ENCODE measurements at places on chromosomes 7 and 10.

DNA sequence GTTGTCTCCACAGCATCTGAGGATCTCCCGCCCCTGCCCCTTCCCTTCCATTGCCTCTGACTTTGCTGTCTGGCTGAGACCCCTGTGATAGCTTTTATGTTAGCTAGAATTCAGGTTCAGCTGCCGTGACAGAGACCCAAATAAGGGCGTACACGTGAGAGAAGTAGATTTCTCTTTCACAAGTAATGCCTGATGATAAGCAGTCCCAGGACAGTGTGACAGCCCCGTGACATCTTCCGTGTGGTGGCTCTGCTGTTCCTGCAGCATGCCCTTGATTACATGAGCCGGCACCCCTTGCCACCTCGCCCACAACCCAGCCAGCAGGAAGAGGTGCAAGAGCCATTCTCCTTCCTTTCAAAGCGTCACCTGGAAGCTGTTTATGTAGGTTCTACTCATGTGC, 130.9 kb upstream of the PODXL start:
- DNase-seq, result no peak

- DNase-seq, result no peak
Measured at GRCh38 chr10:32112055-32112454, 55.8 kb upstream of the KIF5B start.

GRCh38 chr10:70440296-70441160, 953 bp downstream of the NODAL start:
- peak; percentile 47 for DNase-seq

- DNase-seq, result no peak
Measured at GRCh38 chr10:125123476-125124114, 36.8 kb downstream of the CTBP2 start.

DNA sequence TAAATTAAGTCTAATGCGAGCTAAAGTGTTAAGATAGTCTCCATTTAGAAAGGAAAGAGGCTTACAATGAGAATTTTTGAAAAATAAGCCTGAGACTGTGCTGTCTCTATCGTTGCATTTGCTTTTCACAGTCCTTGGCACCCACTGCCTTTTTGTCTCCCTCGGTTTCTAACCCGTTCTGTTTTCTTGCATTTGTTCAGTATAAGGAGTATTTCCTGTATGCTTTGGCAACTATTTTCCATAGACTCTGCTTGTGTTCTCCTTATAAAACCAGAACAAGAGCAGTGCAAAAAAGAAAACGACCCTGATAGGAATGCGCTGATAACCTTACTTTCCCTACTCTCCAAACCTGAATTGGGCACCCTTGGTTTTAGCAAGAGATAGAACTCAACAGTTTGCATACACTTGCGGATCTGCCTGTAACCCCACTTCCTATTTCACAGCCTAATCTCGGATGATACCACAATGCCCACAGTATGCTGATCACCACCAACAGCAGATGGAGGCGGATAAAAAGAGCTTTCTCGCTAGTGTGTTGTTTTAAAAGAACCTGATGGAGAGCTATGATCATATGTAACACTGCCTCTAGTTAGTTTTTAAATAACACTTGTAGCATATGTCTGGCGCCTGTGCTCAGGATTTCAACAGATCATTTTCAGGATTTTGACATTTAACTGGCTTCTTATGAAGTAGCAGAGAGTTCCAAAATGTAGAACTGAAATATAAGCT, 1.6 kb upstream of the ARHGAP12 start:
- peak; percentile 25 for DNase-seq

DNA sequence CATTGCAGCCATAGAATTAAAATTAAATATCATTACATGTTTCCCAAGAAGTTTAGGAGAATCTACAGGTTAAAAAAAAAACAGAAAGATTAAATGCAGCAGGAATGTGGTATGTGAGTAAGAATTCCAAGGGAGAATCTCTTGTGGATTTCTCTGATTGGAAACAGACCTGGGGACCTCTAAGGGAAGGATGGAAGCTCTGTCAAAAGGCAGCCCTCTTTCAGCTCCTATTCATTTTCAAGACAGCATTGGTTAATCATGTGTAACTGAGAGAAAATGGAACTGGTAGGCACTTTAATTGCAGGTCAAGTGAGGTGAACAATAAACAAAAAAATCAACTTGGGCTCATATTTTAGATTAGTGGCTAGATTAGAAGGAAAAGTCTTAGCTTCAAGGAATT, 81.4 kb upstream of the MTPN start:
- no peak for DNase-seq

DNA sequence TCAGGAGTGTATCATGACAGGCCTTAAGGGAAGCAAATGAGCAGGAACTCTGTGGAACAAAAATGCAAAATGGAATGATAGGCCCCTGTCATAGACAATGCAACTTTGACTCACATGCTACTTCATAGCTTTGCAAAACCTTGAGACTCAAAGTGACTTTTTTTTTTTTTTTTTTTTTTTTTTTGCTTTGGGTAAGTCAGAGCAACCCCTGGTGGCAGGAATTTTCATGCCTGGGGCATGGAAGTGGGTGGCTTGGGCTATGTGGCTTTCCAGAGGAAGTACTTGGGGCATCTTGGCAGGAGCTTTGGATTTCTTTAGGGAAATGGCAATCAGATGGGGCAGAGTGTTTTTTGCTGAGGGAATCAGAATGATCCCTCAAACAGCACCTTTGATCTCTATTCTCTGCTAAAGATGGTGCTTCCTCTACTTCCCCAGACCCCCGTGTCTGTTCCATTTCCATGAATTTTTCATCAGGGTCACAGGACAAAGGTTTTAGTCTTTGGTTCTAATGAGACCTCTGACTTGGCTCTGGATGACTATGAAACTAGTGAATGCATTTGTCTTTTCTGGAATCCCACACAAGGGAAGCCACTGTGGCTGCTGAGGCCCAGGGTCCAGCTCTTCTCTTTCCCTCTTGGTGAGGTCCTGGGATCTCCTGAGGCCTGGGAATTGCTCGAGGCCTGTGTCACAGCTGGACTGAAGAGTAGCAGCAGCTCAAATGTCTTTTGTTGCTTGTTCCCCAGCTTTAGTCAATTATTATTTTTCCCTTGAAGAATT, 62.8 kb downstream of the TACC2 start:
- no peak for DNase-seq

- DNase-seq, result no peak
Measured at GRCh38 chr10:7984896-7985295, 69.6 kb upstream of the GATA3 start.

- no peak for DNase-seq
Measured at GRCh38 chr7:66826649-66827048, 86.1 kb downstream of the RABGEF1 start.

GRCh38 chr10:72564596-72564995, 61.3 kb downstream of the MICU1 start:
- DNase-seq, result peak; percentile 33
